ENCODE measurements at places on chromosomes 16 and 17. TPM values are rescaled to one million over a fixed set of nuclear protein-coding genes. Genes with fewer than 3 reads are reported as not detected.

The SPPL2C gene
- not detected for total RNA-seq

The TNFRSF17 gene
- not detected for total RNA-seq

The C16orf54 gene
- total RNA-seq: 0.11 TPM

The TNFRSF13B gene
- not detected for total RNA-seq

The CACNA1H gene
- total RNA-seq: 0.06 TPM

The EPX gene
- total RNA-seq: not detected

The GJC1 gene
- total RNA-seq: 15.7 TPM

The VMO1 gene
- total RNA-seq: not detected

The B3GNT9 gene
- total RNA-seq: 5.5 TPM

GRCh38 chr16:85153046-85153445 is 40.8 kb upstream of the CIBAR2 start:
- no peak for DNase-seq

DNA sequence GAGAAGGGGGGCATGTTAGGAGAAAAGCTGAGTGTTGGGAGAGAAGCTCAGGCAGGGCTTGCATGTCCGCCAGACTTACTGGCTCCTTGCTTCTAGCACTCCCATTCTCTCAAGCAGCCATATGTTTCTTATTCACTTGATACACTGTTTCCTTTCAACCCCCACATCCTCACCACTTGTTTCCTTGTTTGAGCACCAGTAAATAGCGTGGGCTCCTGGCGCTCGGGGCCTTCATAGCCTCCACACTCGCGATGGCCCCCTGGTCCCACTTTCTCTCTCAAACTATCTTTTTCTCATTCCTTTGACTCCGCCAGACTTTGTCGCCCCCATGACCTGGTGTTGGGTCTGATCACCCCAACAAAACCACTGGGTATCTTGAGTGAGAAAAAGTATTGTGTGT is 16.6 kb downstream of the ATP5PD start:
- no peak for DNase-seq

DNA sequence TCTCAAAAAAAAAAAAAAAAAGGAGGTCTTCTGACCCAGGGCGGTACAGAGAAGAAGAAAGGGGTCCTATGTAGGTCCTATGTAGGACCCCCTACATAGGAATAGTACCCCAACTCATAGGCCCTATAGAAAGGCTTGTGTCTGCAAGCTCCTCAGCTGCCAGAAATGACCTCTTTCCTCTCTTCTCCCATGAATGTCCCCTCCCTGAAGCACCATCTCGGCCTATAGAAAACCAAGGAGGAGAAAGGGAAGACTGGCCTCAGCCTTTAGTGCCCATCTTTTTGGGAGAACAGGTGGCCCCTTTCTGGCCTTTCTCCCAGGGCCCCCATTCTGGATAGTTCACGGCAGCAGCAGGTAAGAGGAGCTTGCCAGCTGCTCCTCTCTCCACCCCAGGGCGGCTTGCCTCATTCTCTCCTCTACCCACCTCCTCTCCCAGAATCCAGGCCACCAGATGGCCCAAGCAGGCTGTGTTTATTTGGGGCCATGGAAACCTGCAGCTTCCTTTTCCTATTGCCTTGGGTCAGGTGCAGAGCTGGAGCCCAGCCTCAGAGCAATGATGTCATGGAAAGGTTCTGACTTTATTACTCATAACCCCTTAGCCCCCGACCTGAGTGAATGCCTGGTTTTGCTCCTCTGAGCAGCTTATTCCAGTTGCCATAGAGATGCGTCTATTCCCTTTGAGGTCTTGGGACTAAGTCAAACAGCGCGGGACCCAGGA is 1.6 kb upstream of the MRPL58 start:
- peak; percentile 48 for DNase-seq

DNA sequence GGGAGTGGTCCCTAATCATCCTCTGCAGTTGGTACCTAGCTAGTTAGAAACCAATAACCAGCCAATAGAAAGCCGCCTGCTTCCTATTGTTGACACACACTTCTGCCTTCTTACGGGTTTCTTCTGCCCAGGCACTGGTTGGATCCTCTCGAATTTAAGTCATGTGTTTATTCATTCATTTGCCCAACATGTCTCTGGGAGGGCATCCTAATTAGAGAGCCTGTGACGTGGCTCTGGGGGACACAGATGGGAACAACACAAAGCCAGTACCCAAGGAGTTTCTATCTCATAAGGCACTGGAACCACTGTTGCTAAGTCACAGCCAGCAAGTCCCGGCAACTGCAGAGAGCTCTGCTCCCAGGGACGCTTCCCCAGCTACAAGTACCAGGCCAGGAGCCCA is 300.7 kb upstream of the TNRC6C start:
- DNase-seq: no peak

GRCh38 chr17:72390675-72391508 is 270.1 kb downstream of the SOX9 start:
- DNase-seq: peak; percentile 81

GRCh38 chr16:89313583-89313982 is 96.1 kb downstream of the ZNF778 start:
- no peak for DNase-seq

DNA sequence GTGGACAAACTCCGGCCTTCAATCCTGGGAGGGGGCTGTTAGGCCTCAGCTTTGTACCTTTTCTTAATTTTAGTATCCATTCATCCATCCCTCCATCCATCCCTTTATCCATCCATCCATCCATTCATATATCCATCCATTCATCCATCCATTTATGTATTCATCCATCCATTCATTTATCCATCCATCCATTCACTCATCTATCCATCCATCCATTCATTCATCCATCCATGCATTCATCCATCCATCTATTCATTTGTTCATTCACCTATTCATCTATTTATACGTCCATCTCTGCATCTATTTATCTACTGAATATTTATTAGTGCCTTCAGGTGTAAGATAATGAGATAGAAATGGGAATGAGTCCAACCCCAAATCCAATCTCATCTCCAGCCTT is 26.0 kb upstream of the MMP2 start:
- DNase-seq: no peak

DNA sequence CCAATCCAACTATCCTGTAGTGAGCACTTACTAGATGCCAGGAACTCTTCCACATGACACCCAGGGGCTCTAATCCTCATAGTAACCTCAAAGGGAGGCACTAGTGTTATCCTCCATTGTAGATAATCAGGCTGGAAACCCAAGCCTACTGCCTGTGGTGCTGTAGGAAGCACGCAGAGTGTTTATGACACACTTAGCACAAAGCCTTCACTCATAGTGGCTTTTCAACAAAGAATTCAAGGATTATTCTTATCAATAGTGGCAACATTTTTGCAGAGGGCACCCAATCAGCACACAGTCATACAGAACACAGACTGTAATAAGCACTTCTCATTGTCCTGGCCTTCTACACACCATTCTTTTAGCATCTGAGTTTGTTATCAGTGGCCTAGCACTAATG is 18.5 kb upstream of the SOX9 start:
- DNase-seq: no peak

DNA sequence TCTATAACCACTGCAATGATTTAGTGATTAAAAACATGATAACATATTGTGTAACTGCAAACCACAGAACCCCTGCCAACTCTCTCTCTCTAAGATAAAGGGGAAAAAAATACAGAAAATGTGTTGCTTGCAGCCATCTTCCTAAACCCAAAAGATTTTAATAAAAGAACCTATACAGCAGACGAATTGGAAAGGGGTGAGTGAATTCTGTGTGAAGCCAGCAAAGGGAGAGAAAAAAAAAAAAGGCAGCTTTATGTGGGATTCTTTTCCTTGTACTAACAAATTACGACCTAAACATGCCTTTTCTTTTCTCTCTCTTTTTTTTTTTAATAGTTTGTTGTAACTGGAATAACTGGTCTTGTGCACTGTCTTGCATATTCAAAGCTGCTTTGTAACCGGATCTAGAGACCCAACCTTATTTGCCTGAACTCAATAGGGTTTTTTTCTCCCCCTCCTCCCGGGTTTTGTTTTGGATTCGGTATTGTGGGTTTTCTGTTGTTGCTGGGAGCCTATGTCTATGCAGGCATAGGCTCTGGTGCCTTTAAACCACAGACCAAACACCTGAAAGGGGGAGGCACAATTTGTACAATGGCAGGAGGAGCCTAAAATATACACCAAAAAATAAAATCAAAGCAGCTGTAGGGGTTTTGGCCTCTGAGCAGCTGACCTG is 7.0 kb upstream of the ZFHX3 start:
- no peak for DNase-seq

GRCh38 chr17:77736199-77736585 is 222.3 kb upstream of the TNRC6C start:
- no peak for DNase-seq

GRCh38 chr16:13902677-13903076 is 17.3 kb upstream of the ERCC4 start:
- DNase-seq: peak; percentile 15

- DNase-seq: peak; percentile 73
These were observed 809 bp upstream of the RAB34 start for GRCh38 chr17:28718333-28719020.

GRCh38 chr17:17497065-17497844 is 1.1 kb upstream of the RASD1 start:
- DNase-seq: no peak

DNA sequence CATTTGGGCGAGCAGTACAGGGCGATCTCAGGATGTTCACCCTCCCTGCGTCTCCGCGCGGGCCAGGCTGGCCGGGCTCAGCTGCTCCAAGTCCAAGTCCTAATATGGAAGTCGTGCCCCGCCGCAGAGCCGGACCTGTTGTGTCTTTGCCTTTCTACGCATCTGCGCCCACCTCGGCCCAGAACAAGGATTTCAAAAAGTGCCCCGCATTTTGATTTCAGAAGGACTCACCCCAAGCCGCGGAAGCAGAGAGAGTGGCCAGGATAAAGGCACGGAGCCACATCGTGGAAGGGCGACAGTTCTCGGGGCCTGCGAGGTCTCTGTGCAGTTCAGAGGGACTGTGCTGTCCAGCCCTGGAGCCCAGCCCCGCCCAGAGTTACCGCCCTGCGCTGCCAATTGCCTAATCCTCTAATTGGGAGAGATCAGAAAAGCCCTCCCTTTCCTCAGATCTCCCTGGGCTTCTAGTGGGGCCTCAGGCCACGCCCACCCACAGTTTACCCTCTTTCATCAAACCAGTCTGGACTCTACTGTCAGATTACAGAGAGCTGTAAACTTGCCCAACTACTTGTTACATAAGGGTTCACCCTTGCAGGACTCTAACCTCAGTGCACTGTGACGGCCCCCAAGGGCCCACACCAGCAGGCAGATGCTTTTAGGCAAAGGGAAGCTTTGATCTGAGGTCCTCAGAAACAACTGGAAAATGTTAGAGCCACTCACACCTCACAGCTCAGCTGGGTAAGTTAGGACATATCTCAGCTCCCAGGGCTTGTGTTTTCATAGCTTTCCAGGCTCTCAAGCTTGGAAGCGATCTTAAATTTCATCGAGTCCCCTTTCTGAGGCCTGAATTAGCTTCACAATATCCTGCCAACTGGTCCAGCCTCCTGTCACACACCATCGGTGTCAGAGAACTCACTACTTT is at the start of gene CES1:
TSS of gene CES1 (minus strand) at position 324 of the 919 bp plus-strand sequence. CDS start at position 283, 41 bp downstream.
- DNase-seq: no peak

DNA sequence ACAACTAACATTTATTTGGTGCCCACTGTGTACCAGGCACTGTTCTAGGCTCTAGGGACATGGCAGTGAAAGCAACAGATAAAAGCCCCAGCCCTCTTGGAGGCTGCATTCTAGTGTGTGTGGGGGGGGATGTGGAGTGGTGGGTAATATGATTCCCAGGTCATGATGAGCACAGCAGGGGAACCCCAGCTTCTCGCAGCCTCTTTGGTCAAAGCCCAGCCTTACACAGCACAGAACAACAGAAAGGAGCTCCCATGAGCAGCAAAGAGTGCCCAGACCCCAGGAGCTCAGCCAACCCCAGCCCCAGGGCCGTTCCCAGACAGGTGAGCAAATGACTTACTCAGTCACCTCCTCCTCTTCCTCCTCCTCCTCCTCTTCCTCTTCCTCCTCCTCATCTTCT is 21.9 kb downstream of the CNGB1 start:
- no peak for DNase-seq

GRCh38 chr17:7296189-7296861 is 1.9 kb upstream of the YBX2 start:
- DNase-seq: peak; percentile 89

DNA sequence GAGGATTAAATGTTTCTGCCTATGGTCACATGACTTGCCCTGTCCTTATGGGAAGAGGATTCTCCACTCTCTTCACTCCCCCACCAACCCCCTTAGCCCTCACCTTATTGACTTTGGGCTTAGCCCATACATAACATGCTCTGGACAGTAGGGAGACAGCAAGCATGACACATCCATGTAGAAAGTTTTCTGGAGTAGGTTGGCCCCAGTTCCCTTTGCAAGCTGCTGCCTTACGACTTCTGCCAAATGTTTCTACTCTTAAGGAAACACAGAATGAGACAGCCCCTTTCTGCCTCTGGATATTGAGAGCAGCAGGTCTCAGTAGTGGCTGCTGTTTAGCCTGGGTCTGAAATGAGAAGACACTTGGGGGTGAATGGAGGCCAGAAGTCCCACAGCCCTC is 282.2 kb downstream of the MAP2K6 start:
- no peak for DNase-seq

DNA sequence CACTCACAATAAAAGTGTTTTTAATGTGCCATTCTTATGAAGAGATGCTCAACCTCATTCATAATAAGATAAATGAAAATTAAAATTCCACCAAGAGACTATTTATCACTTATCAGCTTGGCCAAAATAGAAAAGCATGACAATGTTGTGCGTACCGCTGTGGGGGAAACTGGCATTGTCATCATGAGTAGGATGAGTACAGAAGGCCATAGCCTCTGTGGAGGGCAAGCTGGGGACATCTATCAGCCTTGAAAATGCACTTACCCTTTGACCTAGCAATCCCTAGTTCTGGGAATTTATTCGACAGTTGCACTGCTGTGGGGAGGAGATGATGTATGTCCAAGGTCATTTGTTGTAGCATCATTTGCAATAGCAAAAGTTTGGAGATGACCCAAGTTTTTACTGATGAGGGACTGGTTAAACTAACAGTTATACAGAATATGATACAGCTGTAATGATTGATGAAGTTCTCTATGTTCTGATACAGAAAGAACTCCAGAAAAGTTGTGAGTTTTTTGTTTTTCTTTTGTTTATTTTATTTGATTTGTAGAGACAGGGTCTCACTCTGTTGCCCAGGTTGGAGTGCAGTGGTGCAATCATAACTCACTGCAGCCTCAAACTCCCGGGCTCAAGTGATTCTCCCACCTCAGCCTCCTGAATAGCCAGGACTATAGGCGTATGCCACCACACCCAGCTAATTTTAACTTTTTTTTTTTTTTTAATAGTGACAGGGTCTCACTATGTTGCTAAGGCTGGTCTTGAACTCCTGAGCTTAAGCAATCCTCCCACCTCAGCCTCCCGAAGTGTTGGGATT is 13.7 kb upstream of the PRKCB start:
- DNase-seq: no peak

- DNase-seq: peak; percentile 10
These were observed 38.1 kb downstream of the MRPS23 start for GRCh38 chr17:57811638-57812280.

DNA sequence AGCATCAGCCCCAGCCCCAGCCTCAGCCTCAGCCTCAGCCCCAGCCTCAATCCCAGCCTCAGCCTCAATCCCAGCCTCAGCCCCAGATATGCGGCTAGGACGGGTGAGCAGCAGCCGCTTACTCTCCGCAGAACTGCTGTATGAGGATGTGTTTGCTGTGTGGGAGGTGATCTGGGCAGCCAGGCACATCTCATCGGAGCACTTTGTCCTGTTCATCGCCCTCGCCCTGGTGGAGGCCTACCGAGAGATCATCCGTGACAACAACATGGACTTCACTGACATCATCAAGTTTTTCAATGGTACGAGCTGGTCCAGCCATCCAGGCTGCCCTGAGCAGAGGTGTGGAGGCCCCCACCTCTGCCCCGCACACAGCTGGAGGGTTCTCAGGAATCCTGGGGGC is 22.0 kb downstream of the MNT start:
- no peak for DNase-seq

- DNase-seq: no peak
These were observed 696 bp upstream of the PSMC5 start for GRCh38 chr17:63826468-63827001.
